8988T (cell line): ENCODE measurements at places on chromosomes 2 and 18.

GRCh38 chr2:124347209-124347608 lies 322.1 kb downstream of the CNTNAP5 start:
- DNase-seq = no peak

DNA sequence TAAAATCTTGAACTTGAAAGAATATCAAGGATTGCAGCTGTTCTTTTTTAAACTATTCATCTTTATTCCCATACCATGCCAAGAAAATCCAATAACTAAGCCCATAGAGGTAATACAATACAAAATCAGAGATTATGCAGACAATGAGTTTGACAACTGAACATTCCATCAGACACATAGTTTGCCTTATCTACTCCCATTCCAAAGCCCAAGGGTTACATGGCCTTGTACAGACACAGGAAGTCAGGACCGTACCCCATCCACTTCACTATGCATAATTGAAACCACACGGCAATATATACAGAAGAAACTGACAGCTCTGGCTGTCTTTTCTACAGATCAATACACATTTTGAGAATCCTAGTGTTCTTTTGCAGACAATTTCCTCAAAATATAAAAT lies 181.3 kb downstream of the TMX3 start:
- DNase-seq = no peak

DNA sequence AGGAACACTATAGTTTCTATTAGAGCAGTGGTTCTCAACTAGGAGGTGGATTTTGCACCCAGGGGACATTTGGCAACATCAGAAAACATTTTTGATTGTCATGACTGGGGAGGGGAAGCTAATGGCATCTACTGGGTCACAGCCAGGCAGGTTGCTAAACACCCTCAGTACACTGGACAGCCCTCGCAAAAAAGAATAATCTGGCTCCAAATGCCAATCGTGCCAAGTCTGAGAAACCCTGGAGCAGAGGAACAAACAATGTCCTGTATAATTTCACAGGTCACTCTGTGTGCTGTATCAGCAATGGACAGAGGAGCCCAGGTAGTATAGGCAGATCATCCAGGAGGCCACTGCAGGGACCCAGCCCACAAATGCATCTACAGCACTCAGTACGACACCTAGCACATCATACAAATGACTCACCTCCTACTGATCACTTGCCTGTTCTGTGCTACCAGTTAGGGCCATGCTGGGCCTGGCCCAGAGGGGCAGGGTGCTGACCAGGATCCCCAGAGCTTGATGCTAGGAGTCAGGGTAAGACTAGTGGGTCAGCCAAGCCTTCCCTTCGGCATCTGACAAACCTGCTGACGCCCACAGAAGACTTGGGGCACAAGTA lies 37.6 kb downstream of the SFXN5 start:
- no peak for DNase-seq

- DNase-seq = peak; percentile 71
Measured at GRCh38 chr18:22167471-22168241, 1.7 kb upstream of the GATA6 start.

DNA sequence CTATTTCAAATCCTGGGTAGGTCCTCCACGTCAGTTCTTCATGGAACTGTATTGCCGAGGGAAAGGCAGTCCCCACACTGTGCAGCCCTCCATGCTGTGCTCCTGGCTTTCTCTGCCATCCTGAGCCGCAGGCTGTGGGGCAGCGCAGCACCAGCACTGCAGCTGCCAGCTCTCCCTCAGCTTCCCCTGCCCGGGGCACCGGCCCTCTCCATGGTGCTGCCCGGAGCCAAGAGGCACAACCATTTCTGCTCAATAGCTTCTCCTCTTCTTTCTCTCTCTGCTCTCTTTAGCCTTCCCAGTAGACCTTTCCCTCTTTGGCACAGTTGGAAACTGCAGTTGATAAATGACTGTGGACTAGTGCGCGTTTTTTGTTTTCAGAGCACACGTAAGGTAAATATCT lies 12.1 kb downstream of the ANKRD23 start:
- DNase-seq = no peak

DNA sequence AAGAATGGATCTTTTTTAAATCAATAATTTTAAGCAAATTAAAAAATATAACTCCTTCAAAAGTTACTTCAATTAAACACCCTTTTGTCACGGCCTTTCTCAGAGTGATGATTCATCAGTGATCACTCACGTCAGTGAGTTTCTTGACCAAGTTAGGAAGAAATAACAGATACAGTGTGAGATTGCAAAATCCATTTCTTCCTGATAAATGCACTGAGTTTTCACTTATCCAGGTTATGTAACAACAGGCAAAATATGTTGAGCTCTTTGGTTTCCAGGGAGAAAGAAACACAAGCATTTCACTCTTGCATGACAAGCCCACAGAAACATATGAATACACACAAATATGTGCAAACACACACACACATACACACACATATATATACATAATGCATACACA lies 195.9 kb upstream of the CYRIA start:
- no peak for DNase-seq
